ENCODE measurements at places on chromosomes 13 and 19.

GRCh38 chr13:83853771-83854170, 28.5 kb downstream of the SLITRK1 start:
- DNase-seq: no peak

DNA sequence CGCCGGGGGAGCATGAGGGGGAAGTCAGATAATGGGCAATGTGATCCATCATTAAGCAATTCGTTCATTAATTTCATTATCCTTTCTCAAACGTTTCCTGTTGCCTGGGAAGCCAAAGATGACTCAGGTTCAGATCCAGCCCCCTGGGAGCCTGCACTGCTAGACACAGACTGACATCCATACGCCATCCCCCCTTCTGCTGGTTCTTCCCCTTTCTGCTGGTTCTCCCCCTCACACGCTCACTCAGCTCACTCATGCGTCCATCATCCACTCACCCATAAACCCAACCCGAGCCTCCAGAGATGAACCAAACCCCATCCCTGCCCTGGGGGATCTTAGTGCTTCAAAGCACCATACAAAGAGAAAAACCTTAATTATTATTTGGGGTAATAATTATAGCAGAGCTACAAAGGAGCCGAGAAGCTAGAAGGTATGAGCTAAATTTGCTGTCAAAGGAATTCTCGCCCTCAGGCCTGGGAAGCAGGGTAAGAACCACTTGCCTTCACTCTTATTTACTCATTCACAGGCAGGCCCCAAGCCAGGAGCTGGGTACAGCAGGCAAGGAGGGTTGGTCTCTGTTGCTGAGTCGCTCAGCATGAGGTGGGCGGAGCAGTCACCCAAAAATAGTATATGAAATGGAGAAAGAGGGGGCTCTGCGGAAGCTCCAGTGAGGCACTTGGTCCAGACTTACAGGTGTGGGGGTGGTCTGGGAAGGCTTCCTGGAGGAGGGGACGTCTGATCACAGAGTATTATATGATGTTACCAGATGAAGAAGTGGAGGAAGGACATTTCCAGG, 7.0 kb upstream of the ZNF444 start:
- no peak for DNase-seq

GRCh38 chr13:100045355-100045754, 43.5 kb upstream of the PCCA start:
- no peak for DNase-seq

GRCh38 chr13:44116562-44117332, 237.0 kb downstream of the LACC1 start:
- no peak for DNase-seq

GRCh38 chr19:33066543-33066942, 1.9 kb upstream of the RHPN2 start:
- DNase-seq: no peak

All from stimulated activated CD8-positive, alpha-beta memory T cell treated with anti-CD3 and anti-CD28 coated beads, Interleukin-7, amount 100 ng/mL, for 1 hour (primary cell).